ENCODE measurements at places on chromosomes 7 and 10.

GRCh38 chr10:61135276-61135721 is 191.3 kb upstream of the RHOBTB1 start:
- DNase-seq, result peak; percentile 24

DNA sequence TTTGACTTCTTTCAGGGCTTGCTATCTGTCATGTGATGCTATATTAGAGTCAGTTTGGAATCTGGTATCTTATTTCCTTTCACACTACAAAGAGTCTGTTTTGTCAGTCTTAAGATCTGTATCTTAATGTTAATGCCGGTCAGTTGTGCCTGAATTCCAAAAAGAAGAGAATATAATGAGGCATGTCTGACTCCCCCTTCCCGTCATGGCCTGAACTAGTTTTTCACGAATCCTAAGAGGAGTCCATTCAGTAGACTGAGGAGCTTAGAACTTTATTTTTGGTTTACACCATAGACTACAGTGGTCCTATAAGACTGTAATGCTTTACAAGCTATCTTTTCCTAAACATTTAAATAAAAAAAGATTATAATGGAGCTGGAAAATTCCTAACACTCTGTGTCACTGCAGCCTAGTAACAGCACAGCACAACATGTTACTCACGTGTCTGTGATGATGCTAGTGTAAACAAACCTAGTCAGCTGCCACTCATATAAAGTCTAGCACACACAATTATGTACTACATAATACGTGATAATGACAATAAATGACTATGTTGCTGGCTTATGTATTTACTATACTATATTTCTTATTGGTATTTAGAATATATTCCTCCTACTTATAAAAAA is 50.6 kb downstream of the VPS41 start:
- no peak for DNase-seq

DNA sequence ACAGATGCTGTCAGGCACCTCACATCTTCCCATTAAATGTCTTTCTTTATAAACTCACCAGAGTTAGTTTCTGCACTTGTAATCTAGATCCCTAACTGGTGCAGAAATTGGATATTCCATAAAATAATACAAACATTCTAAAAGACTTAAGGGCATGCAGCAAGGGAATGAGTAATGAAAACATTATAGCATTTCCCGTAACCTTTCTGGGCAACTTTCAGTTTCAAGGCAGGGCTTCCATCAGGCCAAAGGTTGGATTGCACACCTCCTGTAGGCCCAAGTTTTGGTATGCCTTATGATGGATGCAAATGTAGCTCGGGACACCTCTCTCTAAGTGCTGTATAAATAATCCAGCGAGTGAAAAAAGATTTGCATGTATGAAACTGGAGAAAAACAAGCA is 129.9 kb upstream of the LYZL2 start:
- DNase-seq, result no peak

GRCh38 chr10:49361178-49361554 is 34.7 kb downstream of the DRGX start:
- no peak for DNase-seq

GRCh38 chr10:60666221-60666620 is 112.1 kb upstream of the CDK1 start:
- DNase-seq, result peak; percentile 32

GRCh38 chr7:94178230-94178629 is 174.1 kb upstream of the BET1 start:
- no peak for DNase-seq

DNA sequence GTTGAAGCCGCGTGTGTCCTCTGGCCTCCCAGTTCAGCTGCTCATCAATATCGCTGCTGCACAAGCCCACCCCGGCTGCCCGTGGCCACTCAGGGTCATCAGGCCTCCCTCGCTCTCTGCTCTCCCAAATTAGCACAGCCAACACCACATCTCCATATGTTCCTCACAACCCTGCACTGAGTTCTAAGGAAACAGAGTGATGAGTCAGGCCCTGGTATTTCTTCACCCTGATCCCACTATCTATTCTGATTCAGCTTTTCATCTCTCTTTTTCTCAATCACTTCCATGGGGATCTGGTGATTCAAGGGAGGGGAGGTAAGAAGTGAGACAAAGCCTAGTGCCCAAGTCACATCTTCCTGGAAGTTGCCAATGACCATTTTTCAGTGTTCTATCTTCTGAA is 23.8 kb downstream of the CYTH3 start:
- no peak for DNase-seq

DNA sequence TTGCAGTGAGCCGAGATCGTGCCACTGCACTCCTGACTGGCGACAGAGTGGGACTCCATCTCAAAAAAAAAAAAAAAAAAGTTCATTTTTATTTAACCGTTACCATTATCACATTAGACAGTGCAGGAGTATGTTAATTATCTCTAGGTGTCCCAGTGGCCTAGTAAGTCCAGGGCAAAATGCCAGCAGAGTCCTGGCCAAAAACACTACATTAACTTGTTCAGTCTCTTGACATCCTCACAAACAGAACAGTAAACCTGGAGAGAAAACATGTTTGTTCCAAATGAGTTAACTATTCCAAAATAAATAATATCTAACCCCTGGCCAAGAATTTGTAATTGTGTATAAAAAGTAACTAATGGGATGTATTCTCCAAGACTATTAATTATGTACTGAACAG is 43.2 kb downstream of the PTPRZ1 start:
- DNase-seq, result no peak

DNA sequence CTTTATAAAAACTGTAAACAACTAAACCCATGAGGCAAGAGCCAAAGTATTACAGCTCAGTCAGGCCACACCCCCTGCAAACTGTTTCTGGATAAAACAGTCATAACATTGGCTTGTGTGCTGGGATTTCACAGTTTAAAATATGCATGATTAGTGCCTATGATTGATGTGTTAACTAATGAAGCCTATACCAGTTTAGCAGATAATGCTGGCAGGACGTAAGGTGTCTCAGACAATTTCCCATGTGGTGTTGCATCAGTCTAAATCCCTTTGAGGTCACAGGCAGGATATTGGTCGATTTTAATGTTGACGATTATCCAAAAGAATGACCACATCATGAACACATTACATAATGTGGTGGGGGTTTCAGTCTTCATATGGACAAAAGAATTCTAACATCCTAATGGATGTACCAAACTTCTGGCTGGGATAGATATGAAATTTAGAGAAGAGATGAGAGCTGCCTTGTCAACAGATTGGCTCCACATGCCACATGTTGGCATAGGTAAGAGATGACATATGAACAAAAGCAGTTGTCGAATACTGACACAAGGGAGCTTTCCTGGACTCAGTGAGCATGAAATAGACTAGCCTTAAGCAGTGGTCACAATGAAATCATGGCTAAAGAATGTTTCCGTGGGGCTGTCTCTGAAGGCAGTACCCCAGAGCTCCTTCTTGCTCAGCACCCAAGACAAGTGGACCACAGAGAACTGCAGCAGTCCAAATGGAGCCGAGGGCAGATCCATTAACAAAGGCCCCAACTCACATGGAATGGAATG is 445.6 kb downstream of the GFRA1 start:
- no peak for DNase-seq

Measured in CD4-positive, alpha-beta T cell treated with Interferon gamma for 1 hour (primary cell).